ENCODE measurements at places on chromosomes 11 and 22. TPM values are rescaled to one million over a fixed set of nuclear protein-coding genes. Genes with fewer than 3 reads are reported as not detected.

DNA sequence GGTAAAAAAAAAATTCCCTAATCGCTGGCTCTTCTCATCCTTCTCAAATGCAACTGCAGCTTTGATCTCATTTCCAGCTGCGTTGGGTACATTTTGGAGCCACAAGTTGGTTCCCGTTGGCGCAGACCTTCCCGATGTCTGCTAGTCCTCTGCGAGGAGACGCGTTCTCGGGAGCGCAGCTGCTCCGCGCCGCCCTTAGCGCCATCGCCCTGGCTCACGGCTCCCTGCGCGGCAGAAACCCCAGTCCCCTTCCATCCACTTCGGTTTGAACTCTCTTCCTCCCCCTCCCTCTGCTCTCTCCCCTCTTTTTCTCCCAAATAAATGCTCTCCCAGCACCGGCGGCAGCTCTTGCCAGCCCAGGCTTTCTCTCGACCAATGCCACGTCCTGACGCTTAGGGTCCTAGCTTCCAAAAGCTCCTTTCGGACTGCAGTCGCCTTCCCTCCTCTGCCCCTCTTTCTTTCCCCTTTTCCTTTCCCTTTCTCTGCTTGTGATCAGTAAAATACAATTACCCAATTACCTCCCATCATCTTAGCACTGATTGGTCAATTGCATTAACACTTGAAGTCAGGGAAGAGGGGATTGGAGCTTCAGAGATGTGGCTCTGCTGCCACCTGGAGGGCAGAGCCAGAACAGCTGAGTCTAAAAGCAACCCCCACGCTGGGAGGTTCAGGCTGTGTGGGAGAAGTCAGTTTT is 1165.7 kb downstream of the LRRC4C start:
- peak; percentile 92 for DNase-seq

DNA sequence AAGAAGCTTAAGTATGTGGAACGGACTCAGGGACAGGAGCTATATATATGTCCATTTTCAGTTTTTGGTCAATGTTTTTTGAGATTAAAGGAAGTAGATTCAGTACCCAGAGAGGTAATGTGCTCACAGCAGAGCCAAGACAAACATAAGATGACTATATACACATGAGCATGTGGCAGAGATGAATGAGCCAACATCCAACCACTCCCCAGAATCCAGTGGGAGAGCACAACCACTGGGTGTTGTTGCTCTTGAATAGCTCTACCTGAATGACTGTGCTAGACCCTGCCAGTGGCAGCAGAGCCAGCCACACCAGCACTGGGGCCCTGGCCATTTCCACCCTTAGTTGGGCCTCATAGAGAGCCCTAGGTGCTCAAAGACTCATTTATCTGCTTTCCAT is 10.7 kb upstream of the SYTL2 start:
- no peak for DNase-seq

DNA sequence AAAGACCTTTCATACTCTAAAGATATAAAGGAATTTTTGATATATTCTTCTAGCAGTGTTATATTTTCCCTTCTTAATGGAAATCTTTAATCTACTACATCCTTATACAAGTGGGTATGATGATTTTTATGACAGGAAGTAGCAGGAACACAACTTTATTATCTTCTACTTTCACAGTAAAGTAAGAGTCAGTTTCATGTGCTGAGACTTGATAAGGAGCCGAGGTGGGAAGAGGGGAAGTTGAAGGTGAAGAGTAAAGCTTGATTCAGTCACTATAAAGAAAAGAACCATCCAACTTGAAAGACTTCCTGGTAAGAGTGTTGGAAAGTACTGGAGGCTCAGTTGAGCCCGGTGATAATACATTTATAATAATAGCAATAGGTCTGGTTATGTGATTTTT is 82.1 kb upstream of the PTH start:
- DNase-seq = no peak

GRCh38 chr22:37303821-37304274 is 21.5 kb downstream of the CYTH4 start:
- no peak for DNase-seq

GRCh38 chr22:19848298-19849224 is 6.1 kb downstream of the GNB1L start:
- DNase-seq = no peak

GRCh38 chr22:50551160-50551752 is 5.6 kb downstream of the KLHDC7B start:
- DNase-seq = no peak

Gene STX3
- polyA plus RNA-seq = 57.2 TPM

Gene FDX1
- polyA plus RNA-seq = 17.2 TPM
